ENCODE measurements at places on chromosomes 4 and X. TPM values are rescaled to one million over a fixed set of nuclear protein-coding genes. Genes with fewer than 3 reads are reported as not detected.

CT83 gene
- polyA plus RNA-seq, result not detected

HOPX gene
- 17.7 TPM for polyA plus RNA-seq

DNA sequence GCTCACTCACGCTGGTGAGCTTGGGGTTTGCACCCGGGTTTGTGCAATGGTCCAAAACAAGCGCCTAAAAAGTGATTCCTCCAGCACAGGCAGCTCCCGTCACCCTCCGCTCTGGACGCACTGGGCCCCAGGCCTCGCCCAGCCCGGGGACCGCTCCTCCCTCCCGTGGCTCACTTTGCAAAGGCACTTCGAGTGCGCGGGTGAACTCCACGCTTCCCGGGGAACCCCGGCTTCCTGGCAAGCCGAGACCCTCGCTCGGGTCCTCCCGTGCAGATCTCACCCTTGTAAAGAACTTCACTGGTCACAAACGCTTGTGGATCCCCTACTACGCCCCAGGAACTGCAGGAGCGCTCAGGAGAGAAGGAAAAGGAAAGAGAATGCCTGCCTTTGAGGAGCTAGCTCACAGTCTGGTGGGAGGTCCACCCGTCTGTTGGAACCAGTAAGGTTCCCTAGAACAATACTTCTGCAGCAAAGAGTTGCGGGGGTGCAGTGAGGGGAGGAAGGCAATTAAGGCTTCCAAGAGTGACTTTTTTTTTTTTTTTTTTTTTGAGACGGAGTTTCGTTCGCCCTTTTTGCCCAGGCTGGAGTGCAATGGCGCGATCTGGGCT lies at the start of gene CTPS2:
CTPS2 (minus strand) TSS at position 122 of the 608 bp plus-strand sequence. CDS start 9,767 bp downstream, outside the sequence.
- DNase-seq, result no peak

SPANXC gene
- polyA plus RNA-seq, result not detected

DNA sequence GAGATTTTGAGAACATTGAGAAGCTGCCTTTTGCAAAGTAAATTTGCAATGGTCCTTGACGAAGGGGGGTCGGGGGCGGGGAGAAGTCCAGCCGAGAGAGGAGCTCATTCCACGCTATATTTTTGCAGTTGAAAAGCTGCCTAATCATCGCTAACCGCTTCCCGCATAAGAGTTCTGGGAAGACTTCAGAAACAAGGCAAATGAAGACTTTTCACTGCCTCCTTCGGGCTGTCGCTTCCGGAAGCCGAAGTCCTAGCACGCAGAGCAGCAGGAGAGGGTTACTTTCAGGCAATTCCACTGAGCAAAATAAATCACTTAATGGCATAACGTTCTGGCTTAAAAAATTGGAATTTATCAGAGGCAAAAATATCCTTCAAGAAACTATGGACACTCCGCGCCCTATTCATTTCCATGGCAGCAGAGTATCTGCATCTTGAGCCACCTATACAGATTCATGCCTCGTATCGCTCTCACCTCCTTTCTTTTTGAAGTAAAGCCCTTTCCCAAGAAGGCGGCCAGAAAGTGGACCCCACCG lies 2.6 kb upstream of the LRAT start:
- DNase-seq, result no peak

DNA sequence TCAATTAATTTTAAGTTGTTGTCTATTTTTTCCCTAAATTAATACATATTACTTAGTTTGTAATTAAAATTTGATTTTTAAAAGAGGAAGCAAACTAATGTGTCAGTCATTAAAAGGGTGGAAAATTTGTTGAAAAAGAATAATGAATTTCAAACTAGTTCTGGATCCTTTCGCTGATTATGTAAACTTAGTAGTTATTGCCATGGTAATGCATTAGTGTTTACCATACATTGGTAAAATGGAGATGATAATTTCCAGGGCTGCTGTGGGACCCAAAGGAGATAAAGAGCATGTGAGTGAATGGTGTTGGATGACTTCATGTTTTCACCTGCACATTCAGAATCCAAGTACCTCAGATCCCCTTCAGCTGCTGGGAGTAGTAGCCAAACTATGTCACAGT lies 6.5 kb downstream of the BEX3 start:
- no peak for DNase-seq

PPEF2 gene
- polyA plus RNA-seq, result not detected

AFF2 gene
- polyA plus RNA-seq, result 4.7 TPM

CCDC158 gene
- 0.77 TPM for polyA plus RNA-seq
